Kidney capillary endothelial cell (primary cell): ENCODE measurements at places on chromosomes 7 and 10.

DNA sequence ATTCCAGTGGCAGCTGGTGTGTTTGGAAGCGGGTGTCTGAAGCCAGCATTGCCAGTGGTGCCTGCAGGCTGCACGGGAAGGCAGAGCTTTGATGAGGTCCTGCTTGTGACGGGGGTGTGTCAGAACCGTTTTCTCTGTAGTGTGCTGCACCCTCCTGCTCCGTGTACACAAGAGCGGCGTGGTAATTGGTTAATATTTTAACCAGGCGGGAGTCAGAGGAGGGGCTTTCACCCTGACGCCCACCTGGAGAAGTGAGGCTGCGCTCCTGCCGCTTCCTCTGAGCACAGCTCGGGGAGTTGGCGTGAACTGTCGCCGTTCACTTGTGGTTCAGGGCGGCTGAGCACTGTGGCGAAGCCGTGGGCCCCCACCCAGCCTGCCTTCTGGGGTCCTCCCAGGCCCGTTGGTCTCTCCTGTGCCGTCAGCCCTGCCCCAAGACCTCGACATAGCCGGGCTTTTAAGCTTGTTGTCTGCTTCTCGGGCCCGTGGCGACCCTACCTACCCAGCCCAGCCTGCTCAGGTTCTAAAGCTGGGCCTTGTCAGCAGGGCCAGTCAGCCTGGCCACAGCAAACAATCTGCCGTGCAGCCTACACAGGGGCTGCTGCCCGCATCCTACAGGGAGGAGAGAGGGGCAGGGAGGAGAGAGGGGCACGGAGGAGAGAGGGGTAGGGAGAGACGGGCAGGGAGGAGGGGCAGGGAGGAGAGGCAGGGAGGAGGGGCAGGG is 11.6 kb downstream of the NKX6-2 start:
- DNase-seq, result no peak

GRCh38 chr7:97187067-97187466 is 69.6 kb downstream of the SDHAF3 start:
- no peak for DNase-seq

- no peak for DNase-seq
Measured at GRCh38 chr7:15782656-15783055, 96.2 kb upstream of the MEOX2 start.

DNA sequence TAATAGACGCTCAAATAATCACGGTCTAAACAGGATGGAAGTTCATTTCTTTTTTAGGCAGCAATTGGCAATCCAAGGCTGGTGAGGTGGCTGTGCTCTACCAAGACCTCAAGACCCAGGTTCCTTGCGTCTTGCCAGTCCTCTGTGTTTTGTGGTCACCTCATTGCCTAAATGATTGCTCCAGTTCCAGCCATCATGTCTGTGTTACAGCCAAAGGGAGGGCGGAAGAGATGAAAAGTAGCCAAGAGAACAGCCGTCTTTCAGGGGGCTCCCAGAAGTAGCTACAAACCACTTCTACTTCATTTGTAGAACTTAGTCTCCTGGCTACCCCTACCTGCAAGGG is 19.2 kb upstream of the C10orf67 start:
- DNase-seq, result no peak

- no peak for DNase-seq
Measured at GRCh38 chr7:130791746-130792145, 57.7 kb upstream of the KLF14 start.

- no peak for DNase-seq
Measured at GRCh38 chr10:131533846-131534526, 222.5 kb upstream of the TCERG1L start.

GRCh38 chr10:6037422-6037821 is 24.7 kb downstream of the IL2RA start:
- no peak for DNase-seq

GRCh38 chr7:30347226-30348082 is 63.1 kb downstream of the ZNRF2 start:
- DNase-seq, result no peak

DNA sequence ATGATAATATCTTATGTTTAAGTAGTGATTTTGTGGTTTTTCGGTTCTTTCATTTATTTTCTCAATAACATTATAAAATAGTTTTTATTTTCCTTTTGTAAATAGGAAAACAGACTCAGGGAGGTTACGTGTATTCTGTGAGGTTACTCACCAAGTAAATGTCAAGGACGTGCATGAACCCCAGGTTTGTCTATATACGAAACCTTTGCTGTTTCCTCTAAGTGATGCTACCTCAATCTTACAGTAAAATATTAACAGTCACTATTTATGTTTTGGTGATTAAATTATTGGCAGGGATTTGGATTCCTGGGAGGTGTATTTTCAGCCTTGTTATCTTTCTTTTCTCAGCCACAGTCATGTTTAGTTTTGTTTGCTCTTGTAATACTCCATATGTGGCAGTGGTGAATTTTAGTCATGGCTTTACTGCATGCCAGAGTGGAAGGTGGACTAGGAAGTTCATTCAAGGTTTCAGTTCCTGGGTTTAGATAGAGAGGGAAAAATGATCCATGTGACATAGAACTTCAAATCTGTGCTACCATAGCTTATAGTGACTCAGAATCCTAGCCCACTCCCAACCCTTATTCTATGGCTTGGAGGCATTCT is 139.9 kb downstream of the ARL4A start:
- DNase-seq, result no peak

- DNase-seq, result no peak
Measured at GRCh38 chr10:34727595-34728033, 87.5 kb downstream of the PARD3 start.

GRCh38 chr7:1543826-1544177 is 12.2 kb downstream of the TMEM184A start:
- DNase-seq, result no peak

- no peak for DNase-seq
Measured at GRCh38 chr10:47285381-47286115, 14.4 kb upstream of the GDF10 start.

GRCh38 chr7:103833401-103833800 is 156.1 kb downstream of the RELN start:
- no peak for DNase-seq

- DNase-seq, result no peak
Measured at GRCh38 chr10:120505866-120506265, 48.8 kb downstream of the PLPP4 start.

DNA sequence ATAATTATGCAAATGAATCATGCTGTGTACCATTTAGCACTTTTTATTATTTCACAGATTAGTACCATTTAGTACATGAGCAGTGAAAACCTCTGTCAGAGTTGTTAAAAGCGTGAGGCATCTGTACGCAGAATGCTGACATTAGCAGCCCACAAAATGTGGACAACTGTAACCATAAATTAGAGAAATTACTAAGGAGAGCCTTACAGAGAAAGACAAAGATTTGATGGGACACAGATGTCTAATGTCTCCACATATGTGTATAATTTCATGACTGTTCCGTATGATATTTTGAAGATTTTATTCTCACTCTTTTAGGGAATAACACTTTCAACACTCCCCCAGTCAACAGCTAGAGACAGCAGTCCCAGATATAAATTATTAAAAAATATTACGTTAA is 414.0 kb upstream of the ANKRD30A start:
- no peak for DNase-seq

- DNase-seq, result peak; percentile 70
Measured at GRCh38 chr7:69457595-69458504, 140.4 kb upstream of the AUTS2 start.

DNA sequence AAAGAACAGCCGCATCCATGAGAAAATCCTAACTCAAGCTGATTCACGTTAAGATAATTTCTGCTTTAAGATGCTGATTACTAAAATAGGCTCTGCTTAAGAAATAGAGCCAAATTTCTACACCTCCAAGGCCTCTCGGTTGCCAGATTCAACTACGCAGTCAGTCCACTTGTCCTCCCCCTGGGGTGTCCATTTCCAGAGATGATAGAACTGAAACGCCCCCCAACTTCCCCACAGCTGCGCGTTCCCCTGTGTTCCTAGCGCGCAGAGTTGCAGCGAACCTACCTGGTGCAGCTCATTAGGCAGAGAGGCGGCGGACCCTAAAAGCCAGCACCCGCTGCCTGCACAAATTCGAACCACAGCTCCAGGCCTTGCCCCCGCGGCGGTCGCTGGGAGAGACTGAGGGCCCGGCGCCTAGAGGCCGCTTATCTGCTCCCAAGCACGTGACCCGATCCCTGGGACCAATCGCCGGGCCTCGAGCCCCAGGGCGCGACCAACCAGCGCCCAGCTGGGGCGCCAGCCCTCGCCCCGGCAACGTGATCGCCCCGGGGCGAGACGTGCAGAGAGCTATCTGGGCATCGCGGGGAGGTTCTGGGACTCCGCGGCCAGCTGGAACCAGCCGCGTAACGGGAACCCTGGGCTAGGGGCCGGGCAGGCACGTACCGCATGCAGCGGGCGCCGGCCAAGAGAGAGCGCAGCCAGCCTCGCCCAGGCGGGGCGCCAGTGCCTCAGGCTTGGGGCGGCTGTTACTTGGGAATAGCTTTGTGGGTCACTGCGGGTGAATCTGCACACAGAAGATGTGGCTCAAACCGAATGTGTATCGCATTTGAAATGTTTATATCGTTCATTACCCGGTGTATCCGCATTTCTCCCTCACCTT is at the start of gene PPP1R3C:
Gene PPP1R3C, minus strand, starts transcription at position 401 of the 880 bp plus-strand sequence. Its CDS starts 102 bp downstream, at position 299.
- DNase-seq, result peak; percentile 37

GRCh38 chr7:38054199-38054598 is 123.8 kb upstream of the STARD3NL start:
- no peak for DNase-seq

GRCh38 chr10:89494068-89494467 is 41.3 kb downstream of the SLC16A12 start:
- DNase-seq, result no peak

DNA sequence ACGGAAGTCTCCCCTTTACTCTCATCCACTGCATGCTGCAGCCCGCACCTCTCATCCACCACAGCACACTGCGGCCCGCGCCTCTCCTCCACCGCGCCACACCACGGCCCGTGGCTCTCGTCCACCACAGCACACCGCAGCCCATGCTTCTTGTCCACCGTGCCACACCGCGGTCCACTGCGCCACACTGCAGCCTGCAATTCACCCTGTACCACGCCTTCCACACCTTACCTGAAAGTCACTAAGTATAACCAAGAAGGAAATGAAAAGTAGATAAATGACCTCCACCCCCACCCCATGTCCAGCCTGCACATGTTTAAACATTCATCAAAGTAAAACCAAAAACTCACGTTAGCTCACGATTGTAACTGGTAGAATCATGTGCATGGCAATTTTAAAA is 176.1 kb downstream of the DIP2C start:
- DNase-seq, result no peak

DNA sequence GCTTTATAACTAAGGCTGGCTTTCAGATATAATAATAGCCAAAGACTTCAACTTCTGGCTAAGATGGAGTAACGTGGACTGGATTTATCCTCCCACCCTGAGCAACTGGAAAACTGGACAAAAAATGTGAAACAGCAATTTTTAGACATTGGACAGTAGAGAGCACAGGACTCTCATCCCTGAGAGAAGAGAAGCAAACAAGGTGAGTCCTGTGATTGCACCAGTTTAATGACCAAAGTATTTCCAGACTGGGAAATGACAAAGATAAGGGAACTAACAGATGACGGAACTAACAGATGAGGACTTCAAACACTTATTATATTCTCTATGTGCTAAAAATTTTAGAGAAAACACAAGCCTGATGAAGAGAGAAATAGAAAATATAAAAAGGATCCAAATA is 175.7 kb upstream of the SLC25A13 start:
- no peak for DNase-seq

GRCh38 chr10:101961591-101962498 is 94.1 kb downstream of the ARMH3 start:
- DNase-seq, result no peak

- no peak for DNase-seq
Measured at GRCh38 chr10:119505131-119505551, 37.4 kb downstream of the RGS10 start.

GRCh38 chr7:140525743-140526142 is 46.4 kb upstream of the MKRN1 start:
- DNase-seq, result no peak

GRCh38 chr10:88216976-88217375 is 353.6 kb downstream of the PTEN start:
- no peak for DNase-seq

DNA sequence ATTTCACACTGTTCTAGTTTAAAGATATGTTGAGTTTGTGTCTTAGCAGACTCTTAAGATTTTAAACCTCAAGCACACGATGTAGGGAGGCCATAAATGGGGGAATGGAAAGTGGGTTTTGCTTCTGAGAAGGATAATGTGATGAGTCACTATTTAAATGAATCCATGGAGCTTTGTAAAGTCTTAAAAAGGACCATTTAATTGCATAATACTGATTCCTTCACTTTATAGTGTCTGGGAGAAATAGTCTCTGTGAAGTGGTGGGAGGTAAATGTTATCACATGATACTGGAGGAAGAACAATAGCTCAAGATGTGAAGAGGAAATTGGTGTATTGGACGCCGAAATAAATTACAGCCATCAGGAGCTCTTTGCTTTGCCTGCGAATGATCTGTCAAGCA is 84.0 kb upstream of the MYO3A start:
- no peak for DNase-seq

GRCh38 chr10:68156373-68157185 is 47.3 kb downstream of the MYPN start:
- DNase-seq, result peak; percentile 59

- no peak for DNase-seq
Measured at GRCh38 chr10:112653215-112653614, 206.2 kb downstream of the VTI1A start.

DNA sequence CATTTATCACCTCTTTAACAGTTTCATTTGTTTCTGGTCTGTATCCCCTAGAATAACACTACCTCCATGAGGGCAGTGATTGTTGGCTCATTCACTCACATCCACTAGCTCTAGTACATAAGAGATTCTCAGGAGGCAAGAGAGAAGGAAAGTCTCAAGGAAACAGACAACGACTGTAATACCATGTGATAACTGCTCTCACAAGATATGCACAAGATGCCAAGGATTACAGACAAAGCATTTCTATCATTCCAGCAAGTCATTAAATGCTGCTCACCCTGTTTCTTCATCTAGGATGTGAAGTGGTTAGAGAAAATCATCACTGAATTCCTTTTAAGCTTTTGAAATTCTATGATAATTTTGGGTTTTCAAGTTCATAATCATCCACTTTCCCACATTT is 115.3 kb downstream of the HIBADH start:
- no peak for DNase-seq

- no peak for DNase-seq
Measured at GRCh38 chr10:106043863-106044262, 1120.6 kb downstream of the SORCS1 start.

DNA sequence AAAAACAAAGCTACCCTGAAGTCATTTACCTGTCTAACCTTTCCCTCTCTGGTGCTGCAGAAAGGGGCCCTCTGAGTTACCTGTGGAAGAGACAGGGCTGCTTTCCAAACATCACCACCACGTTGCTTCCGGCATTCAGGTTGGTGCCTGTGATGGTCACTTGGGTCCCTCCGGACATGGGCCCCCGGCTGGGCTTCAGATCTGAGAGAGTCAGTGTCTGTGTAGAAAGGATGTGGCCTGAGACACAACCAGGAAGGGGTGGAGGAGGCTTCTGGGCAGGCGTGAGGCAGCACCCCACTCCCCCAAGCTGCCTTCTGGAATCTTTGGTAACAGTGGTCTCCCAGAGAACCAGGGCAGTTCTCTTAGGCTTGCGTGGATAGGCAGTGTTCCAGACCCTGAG is 388.9 kb downstream of the PLXNA4 start:
- DNase-seq, result no peak
